ENCODE measurements at places on chromosomes 6 and 20.

DNA sequence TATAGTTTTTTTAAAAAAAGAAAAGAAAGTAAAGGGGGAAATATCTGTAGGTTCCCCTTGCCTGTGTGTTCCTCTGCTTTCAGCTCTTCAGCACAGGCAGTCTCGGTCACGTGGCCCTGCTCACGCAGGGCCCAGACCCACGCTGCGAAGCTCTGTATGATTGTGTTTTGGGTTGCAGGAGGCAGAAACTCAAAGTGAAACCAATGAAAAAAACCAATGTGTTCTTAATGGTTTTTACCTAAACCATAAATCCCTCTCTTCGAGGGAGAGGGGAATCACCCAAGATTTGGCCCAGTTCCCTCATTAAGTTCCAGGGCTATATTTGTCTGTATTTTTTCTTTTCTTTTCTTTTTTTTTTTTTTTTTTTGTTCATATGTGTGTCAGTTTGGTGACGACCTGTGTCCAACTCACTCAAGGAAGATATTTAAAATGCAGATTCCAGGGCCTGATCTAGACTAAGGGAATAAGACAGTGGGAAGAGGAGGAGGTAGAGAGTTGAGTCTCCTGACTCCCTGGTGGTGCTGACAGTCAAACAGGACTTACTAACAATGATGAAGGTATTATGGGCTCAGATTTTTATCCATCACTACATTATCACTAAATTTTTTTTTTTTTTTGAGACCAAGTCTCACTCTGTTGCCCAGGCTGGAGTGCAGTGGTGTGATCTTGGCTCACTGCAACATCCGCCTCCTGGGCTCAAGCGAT lies 33.8 kb upstream of the RREB1 start:
- peak; percentile 22 for DNase-seq

GRCh38 chr6:15513801-15514711 lies 148.8 kb downstream of the DTNBP1 start:
- no peak for DNase-seq

DNA sequence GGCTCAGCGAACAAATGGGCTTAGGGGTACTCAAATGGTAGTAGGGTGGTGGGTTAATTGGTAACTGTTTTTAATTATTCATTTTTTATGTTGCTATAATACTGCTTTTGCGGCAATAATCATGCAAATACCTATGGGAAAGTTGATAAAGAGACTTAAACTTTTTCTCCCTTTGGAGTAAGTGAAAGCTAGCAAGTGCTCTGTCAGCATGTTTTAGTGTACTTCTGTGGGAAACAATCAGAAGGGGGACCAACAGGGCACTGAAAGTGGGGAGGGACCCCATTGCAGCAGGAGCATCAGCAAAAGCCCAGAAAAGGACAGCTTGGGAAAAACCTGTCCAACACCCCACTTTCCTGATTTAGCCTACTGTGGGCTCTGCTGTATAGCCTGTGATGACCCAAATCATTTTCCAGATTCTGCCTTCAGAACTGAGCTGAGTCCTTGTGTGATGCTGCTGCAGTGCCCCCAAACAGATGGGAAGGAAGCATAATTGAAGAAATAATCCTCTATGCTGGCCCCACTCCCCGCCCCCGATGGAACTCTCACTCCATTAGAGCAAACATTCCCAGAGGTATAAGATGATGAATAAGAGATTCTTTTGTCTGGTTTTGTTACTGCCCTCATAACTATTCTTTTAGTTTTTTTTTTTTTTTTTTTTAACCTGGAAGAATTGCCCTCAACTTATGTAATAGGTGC lies 322.8 kb downstream of the CD83 start:
- no peak for DNase-seq

GRCh38 chr6:23713211-23713610 lies 412.8 kb upstream of the NRSN1 start:
- no peak for DNase-seq

GRCh38 chr20:51184289-51184688 lies 161.4 kb upstream of the KCNG1 start:
- no peak for DNase-seq

DNA sequence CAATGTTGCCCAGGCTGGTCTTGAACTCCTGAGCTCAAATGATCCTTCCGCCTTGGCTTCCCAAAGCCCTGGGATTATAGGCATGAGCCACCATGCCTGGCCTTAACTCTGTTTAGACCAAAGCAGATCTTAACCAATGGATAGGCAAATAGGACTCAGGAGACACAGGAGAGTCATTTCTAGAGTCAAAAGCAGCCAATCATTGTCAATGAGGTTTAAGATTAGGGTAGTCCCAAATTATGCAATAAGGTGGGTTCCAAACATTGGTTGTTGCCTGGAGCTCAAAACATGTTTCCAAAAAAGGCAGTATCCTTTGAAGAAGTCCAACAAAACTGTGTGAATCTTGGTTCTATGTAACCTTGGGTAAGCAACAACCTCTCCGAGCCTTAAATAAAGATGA lies 95.7 kb upstream of the JARID2 start:
- DNase-seq, result no peak

DNA sequence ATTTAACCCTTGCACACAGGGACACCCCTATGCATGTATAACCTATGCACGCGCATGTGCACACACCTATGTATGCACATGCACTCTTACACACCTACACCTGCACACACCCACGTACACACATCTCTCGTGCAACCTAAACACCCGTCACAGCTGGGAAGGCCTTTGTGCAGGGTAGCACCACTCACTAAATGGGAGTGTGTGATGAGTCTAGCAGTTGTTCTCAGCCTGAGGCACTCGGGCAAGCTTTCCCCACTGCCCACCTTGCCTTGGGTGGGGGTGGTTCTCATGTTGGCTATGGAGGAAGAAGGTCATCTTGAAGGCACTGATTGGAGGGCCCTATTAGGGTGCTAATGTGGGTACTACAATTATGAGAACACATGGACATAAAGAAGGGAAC lies 85.8 kb downstream of the DLL1 start:
- no peak for DNase-seq

DNA sequence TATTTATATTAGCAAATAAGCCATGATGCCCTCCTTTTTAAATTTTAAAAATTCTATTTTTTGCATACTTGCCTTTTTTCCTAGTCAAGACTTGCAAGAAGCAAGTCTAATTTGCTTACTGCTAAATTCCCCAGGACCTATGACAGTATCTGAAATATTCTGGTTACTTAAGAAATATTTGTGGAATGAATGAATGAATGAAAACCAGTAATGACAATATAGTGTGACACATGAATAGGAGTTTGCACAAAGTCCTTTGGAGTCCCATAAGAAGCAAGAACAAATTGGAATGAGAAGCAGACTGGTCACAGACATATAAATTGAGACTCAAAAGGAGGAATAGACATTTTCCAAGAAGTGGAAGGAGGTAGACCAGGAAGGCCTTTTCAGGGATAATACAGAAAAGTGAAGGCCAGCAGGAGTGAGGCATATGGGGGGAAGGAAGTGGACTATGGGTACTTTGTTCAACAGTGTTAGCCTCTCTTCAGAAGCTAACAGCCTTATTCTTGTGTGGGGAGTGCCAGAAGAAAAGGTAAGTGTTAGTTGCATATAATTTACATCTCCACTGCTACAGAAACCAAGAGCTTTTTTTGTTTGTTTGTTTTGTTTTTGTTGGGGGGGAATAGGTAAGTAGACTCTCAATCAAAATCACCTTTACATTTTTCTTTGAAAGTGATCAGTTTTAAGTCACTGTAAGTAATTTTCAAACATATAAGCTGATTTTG lies 93.6 kb upstream of the FAM184A start:
- DNase-seq, result no peak

Data from stimulated activated CD8-positive, alpha-beta memory T cell treated with anti-CD3 and anti-CD28 coated beads, Interleukin-15, amount 100 ng/mL, for 1 hour (primary cell).